Smooth muscle cell of bladder (primary cell): ENCODE measurements at places on chromosomes 2 and 18. TPM values are rescaled to one million over a fixed set of nuclear protein-coding genes. Genes with fewer than 3 reads are reported as not detected.

Gene GAREM1
- total RNA-seq, result 4.1 and 4.3 TPM in 2 replicates

Gene RESP18
- total RNA-seq, result not detected in 2 replicates

Gene TTC27
- total RNA-seq, result 15.8 and 16.4 TPM in 2 replicates

Gene C2orf66
- not detected in 2 replicates for total RNA-seq

Gene NOSTRIN
- 0.09 and 0.14 TPM in 2 replicates for total RNA-seq

Gene DNMT3A
- 13.5 and 23.3 TPM in 2 replicates for total RNA-seq

Gene TTN
- under 0.01 TPM in 2 replicates for total RNA-seq

Gene EMILIN1
- total RNA-seq, result 203 and 242 TPM in 2 replicates
